ENCODE measurements at places on chromosomes 1 and 21.

DNA sequence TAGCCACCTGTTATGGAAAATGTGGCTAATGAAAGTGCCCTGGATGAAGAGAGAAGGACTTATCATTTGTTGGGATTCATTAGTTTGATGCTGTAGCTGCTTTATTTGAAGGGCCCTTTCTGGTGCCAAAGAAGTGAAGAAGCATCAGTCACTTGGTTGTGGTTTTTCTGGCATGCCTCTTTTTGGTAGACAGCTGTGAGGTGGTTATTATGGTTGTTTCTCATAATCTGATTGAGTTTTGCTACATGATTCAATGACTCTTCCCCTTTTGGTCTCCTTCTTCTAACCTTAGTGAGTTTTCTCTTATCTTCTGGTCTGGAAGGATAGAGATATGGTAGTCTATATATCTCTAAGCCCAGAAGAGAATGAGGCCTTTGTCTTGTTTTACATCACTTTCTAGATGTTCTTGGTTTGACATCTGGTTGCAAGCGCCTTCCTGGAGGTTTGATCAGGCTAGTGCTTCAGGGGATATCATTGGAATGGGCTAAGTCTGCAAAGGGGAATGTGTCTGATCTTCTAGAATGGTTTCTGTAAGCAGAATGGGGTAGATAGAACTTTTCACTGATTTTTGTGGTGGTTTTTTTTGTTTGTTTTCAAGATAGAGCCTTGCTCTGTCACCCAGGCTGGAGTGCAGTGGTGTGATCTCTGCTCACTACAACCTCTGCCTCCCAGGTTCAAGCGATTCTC is 26.0 kb downstream of the ARID1A start:
- no peak for DNase-seq

- DNase-seq = no peak
These were observed 178.4 kb downstream of the GRIK3 start for GRCh38 chr1:36855699-36856494.

DNA sequence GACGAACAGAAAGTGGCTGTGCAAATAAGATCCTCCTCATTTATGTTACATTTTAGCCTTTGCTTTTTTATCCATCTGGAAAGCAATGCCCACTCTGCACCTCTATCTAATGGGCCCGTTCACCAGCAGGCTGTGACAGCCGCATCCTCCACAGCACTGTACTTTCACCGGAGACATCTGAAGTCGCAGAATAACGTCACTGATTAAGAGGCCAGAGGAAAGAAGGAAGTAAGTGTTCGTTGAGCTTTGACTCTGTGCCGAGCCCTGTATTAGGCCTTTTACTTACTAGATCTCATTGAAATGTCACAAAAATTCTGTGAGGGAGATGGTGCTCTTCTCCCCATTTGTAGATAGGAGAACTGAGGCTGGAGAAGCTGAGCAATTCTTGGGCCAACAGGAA is 62.3 kb downstream of the KAZN start:
- DNase-seq = no peak

DNA sequence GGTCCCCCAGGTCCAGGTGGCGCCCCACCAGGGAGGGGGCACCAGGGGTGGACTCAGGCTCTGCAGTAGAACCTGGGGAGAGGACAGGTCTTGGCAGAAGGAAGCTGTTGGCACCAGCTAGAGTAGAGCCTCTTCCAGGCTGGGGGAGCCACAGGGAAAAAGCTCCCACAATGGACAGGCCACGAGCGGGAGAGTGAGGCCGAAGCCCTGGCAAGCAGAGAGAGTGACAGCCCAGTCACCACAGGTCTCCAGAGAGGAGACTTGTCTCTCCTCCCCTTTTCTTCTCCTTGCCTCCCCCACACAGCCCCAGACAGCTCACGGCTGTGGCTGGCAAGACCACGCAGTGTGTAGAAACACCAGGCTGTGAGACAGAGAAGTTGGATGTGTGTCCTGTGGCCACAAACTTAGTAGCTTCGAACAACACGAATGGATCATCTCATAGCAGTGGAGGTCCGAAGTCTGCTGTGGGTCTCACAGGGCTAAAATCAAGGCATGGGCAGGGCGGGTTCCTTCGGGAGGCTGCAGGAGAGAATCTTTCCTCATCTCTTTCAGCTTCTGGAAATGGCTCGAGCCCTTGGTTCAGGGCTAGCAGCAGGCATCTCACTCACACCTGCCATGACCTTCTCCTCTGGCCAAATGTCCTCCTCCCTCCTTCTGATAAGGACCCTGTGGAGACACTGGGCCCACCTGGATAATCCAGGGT is 3.3 kb downstream of the KRTAP12-4 start:
- DNase-seq = no peak

DNA sequence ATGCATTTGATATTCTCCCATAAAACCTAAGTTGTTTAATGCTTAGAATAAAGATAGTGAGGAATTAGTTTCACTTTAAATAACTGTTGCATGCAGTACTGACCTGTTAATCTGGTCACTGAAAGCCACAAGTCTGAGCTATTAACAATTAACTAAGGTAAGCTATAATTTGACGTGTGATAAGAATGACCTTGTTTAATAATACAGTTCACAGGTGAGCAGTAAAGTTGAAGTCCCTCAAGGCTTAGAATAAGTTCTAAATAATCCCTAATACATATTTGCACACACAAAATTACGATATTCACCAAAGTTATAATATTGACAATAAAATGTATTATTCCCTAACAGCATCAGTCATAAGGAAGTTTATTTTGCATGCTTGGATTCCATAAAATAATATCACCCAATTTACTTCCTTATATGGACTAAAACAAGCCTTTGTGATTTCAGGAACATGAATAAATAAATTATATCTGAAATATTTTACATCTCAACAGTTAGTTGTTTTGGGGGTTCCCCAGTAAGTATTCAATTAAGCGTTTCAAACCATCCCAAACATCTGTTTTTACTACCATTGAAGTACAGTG is 70.6 kb upstream of the CHRM3 start:
- DNase-seq = no peak

- DNase-seq = no peak
These were observed 24.4 kb downstream of the EFCAB7 start for GRCh38 chr1:63547621-63548294.

DNA sequence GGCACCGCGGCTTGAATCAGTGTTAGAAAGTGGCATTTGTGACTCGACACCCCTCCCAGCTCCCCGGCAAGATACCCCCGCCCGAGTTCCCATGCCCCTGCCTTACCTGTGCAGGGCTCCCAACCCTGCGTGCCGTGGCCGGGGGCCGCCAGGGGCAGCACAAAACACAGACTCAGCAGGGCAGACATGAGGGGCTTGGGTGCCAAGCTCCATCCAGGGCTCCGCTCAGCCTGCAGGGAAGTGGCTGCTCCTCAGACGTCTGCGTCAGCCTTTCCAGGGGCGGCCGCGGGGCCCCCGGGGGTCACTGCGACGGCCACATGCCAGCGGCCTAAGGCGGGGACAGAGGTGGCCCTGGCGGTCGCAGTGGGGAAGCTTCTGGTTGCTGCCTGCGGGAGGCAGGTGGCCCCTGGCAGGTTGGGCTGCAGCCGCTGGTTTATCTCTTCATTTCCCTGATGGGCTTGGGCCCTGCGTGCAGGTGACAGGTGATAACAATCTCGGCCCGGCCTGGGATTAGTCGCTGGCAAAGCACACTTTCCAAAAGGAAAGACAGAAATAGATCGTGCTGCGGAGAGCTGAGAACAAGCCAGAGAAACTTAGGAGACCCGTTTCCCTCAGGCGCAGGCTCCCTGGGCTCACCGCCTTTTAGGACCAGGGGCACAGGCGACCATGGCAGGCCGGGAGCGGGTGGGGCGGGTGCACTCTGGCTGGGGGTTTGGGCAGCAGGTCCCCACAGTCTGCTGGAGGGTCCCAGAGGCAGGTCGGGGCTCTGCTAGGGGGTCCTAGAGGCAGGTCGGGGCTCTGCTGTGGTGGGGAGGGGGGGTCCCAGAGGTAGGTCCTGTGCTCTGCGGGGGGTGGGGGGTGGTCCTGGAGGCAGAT is at the start of gene TSPEAR:
Gene TSPEAR (minus strand): TSS at position 246 of the 876 bp plus-strand sequence. CDS start 58 bp downstream, at position 188.
- no peak for DNase-seq

- DNase-seq = no peak
These were observed 23.9 kb downstream of the GPR161 start for GRCh38 chr1:168112673-168113305.

GRCh38 chr1:180244840-180245239 is 14.8 kb downstream of the LHX4 start:
- no peak for DNase-seq

- DNase-seq = no peak
These were observed 23.1 kb downstream of the EIF2D start for GRCh38 chr1:206589206-206589605.

- peak; percentile 67 for DNase-seq
These were observed 43.0 kb downstream of the GALNT2 start for GRCh38 chr1:230109895-230110667.

GRCh38 chr1:31799196-31799894 is 16.5 kb downstream of the SPOCD1 start:
- no peak for DNase-seq

- DNase-seq = no peak
These were observed 18.3 kb downstream of the YARS1 start for GRCh38 chr1:32798679-32799416.

GRCh38 chr1:19203440-19203839 is 6.6 kb downstream of the UBR4 start:
- DNase-seq = no peak

- DNase-seq = no peak
These were observed 46.9 kb downstream of the DOP1B start for GRCh38 chr21:36203603-36203889.

- no peak for DNase-seq
These were observed 141.1 kb downstream of the TOMM20 start for GRCh38 chr1:234987415-234988154.

- no peak for DNase-seq
These were observed 926 bp upstream of the ATP1B1 start for GRCh38 chr1:169105434-169106094.

- DNase-seq = no peak
These were observed 1179.6 kb downstream of the AMY1C start for GRCh38 chr1:104929280-104929679.

- no peak for DNase-seq
These were observed 89.7 kb upstream of the HMCN1 start for GRCh38 chr1:185644531-185644930.

- no peak for DNase-seq
These were observed 1.3 kb upstream of the RC3H1 start for GRCh38 chr1:174023440-174023839.

DNA sequence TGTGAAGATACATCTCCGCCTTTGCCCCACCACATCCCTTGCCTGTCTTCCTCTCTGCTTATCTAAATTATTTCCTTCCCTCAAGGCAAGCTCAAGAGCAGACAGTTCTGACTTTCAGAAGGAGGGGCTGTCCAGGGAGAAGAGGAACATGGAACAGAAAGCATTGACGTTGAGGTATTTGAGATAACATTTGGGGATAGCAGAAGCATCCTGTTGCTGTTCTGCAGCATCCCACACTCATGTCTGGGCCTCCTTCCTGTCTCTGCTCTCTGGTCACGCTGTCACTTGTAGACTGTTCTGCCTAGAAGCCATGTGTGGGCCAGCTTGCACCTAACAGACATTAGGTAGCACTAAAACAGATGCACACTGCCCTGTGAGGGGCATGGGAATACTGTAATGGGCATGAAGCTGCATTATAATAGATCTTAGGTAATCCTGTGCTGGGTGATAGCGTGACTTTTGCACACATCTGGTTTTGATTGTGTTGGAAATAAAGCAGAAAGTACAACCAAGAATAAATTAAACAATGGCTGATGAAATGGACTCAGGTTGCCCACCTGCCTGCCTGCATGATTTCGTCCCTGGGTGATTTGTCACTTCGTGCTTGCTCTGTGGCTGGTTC is 660 bp upstream of the RD3 start:
- DNase-seq = no peak

- DNase-seq = no peak
These were observed 18.0 kb upstream of the LRRC8D start for GRCh38 chr1:89802841-89803240.

DNA sequence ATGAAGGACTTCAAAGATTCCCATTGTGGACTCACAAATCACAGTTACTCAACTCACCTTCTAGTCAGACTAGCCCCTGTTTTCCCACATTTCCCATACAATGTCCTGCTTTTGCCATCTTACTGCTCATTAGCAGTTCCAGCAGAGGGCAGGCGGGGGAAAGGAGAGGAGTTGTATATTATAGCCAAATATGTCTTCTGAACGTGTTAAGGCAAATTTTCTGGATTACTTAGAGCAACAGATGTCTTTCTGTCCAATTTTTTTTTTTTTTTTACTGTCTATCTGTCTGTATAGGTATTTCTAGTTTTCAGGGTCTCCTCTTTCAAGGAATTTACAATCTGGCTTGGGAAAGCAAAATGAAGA is 29.9 kb upstream of the DDAH1 start:
- DNase-seq = no peak

GRCh38 chr1:235979716-235980333 is 85.1 kb downstream of the NID1 start:
- no peak for DNase-seq

GRCh38 chr1:20483833-20484518 is 2.0 kb downstream of the CAMK2N1 start:
- no peak for DNase-seq

DNA sequence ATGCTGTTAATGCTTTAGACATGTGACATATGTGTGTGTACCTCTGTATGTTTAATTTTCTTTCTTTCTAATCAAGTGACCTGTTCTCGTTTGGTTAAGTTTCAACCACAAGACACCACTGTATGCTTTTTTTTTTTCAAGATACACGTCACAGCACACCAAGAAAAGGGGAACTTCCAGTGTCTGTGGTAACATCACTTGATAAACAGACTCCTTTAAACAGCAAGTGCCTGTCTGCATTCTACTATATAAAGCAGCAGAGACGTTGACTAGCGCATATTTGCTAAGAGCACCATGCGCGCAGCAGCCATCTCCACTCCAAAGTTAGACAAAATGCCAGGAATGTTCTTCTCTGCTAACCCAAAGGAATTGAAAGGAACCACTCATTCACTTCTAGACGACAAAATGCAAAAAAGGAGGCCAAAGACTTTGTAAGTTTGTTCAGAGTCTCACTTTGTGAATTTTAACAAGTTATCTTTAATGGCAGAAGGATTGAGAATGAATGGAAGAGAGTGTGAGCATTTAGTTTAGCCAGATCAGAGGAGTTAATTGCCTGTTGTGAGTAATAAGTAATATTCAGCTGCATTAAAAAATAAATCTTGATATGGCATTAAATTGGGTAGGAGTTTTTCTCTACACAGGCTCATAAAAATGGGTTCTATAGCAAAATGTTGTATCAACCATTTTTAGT is at the start of gene RGS1:
Gene RGS1 (plus strand): TSS at position 275 of the 691 bp plus-strand sequence. CDS start 20 bp downstream, at position 295.
- peak; percentile 31 for DNase-seq

- peak; percentile 92 for DNase-seq
These were observed 14.7 kb downstream of the ZBTB7B start for GRCh38 chr1:155017041-155017945.

Measured in stimulated activated CD4-positive, alpha-beta T cell treated with anti-CD3 and anti-CD28 coated beads, Interleukin-15, amount 100 ng/mL, for 1 hour (primary cell).